Cerebellar cortex (tissue), 1 donor: ENCODE measurements at places on chromosomes 5 and 9.

GRCh38 chr5:135553688-135554462, 18.1 kb upstream of the NEUROG1 start:
- peak; percentile 49 for DNase-seq

DNA sequence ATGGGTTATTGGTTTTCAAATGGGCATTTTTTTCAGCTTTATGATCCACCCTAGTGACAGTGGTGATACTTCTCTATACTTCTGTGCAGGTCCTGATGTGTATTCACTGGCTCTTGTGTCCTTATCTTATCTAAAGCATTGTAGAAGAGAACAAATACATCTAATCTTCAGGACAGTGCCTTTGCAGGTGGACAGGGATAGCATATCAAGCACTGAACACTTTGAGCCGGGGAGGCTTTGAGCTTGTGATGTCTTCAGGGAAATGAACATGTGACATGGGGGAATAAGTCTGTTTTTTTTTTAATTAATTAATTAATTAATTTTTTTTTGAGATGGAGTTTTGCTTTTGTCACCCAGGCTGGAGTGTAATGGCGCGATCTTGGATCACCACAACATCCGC, 115.5 kb upstream of the KLF4 start:
- no peak for DNase-seq

DNA sequence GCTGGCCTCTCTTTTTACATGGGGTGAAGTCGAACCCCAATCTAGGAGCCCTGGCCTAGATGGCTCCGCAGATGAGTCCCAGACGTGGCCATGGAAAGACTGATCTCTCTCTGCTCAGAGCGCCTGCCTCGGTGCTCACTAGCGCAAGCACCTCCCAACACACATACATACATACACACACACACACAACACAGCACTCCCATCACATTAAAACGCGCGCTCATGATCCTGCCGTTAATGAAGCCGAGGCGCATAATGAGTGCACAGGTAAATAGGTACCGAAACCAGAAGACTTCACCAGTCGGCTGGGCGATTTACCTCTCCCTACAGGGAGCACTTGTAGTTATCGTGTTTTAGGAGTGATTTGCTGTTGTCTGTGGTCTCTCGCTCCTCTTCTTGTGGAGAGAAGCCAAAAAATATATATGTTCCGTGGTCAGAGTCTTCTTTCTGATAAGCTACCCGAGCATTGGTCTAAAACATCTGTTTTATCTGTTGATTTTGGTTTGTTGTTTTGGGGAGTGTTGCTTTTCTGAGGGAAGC, 207.7 kb downstream of the MEF2C start:
- DNase-seq: no peak

- DNase-seq: no peak
Measured at GRCh38 chr5:65989158-65989557, 62.8 kb downstream of the ERBIN start.

GRCh38 chr5:65876970-65877369, 49.4 kb upstream of the ERBIN start:
- DNase-seq: no peak

DNA sequence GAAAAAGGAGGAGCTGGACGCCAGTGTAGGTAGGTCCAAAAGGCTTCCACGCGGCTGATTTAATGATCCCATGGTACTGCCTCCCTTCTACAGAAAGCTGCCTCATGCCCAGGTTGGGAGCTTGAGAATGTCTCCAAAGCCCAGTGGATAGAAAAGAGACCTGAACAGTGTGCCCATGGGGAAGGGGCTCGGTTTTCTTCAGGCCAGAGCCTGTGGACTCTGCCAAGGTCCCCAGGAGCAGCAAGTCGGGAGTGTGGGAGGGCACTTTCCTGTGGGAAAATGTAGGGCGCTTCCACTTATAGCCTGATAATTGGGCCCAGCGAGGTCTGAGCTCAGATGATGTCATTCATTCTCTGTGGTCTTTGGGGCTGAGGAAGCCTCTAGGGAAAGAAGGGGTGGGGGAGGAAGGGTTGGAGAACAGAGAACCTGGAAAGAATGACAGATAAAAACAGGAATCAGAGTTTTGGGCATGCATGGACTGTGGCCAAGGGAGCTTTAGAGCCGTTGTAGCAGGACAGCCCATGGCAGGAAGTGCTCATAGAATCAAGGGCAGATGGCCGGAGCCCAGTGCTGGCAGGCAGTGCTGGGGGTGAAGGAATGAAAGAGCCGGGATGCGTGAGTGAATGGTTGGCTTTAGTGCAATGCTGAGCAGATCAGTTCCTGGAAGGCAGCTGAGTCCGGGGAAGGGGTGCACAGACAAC, 42.5 kb upstream of the SH3PXD2B start:
- peak; percentile 86 for DNase-seq

DNA sequence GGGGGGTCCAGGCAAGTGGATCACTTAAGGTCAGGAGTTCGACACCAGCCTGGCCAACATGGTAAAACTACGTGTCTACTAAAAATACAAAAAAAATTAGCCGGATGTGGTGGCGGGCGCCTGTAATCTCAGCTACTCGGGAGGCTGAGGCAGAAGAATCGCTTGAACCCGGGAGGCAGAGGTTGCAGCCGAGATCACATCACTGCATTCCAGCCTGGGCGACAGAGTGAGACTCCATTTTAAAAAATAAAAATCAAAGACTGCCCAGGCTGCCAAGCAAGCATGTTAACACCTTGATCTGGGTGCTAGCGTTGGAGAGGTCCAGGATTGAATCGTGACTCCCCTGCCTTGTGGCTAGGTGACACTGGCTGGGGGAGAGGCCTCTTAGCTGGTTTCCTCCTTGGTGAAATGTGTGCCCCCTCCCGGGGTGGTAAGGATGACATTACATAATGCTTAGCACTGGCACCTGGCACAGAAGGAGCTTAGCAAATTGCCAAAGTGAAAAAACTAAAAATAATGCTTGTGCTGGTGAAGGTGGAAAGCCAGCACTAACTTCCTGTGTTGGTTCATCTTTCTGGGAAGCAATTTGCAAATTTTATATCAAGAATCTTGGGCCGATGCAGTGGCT, 2.2 kb upstream of the CIZ1 start:
- peak; percentile 79 for DNase-seq

DNA sequence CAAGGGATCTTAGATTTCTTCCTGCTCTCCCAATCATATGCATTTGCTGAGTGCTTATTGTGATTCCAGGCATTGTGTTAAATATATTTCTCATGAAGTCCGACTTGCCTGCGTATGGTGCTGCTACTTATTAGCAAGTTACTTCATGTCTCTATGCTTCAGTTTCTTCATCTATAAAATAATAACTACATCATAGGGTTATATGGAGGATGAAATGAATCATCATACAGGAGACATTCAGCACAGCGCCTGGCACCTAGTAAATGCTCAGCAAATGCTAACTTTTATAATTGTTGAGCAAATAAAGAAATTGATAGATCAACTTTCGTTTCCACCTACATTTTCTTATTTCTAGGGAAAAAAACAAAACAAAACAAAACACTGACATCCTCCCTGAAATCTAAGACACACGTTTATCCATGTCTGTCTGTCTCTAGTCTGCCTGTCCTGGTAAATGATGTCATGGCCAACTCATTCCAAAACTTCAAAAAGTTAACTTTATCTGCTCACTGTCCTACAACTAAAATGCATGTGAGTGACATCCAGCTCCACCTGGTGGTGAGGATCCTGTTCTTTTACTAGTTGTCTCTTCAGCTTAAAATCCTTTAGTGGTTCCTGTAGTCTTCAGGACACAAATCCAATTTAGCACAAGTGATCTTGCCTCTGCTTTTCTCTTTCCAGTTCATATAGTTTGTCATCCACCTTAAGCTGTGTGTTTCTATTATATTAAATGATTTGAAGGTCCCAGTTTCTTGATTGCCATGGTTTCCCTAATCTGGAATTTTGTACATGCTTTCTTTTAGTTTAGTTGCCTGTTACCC, 27.7 kb downstream of the PPP3R2 start:
- peak; percentile 18 for DNase-seq

DNA sequence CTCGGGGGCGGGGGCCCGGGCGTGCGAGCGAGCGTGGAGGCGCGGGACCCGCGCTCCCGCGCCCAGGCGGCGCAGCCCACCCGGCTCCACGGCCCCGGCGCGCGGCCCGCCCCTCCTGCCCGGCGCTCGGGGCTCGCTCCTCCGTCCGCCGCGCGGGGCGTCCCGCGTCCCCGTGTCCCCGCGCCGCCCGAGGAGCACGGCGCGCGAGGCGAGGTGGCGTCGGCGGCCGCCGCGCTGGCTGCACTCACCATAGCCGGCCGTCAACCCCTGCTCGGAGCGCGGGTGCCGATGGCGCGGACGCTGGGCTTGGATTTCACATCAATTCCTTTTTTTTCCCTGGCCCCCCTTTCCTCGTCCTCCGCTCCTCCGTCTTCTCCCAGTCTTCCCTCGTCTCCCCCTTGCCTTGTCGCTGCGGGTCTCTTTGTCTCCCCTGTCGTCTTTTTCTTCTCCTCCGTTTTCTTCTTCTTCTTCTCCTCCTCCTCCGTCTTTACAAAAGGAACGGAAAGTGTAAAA, 494 bp downstream of the PTCH1 start:
- DNase-seq: no peak

GRCh38 chr5:164951570-164951969, 1446.2 kb downstream of the MAT2B start:
- DNase-seq: no peak

DNA sequence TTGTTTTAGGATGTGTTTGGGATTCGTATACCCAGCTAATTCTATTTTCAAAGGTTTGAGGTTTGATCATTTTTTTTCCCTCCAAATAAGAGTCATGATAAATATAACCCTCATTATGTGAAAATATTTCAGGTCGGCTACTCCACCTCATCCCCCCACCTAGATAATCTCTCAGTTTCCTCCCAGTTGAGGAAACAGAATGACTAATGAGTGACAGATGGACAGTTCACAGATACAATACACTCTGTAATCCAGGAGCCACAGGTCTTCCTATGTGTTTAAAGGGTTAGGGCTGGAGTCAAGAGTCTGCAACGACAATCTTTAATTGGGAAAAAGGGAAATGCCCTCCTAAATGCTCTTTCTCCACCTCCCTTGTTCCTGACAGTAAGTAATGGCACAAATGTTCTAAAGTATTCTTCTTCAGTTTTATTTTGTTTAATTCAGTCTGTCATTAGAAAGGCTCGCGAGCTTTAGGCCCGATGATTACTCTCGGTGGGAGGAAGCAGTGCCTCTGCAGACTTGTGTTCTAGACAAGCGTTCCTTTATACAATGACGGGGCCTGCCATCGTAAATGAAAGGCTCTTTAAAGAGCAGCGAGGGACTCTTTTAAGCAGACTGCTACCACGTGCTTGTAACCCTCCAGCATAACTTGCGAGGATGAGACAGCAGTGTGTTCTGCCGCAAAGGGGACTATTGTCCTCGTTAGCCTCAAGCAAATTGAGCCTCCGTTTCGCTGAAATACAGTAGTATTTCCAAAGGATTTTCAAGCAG, 69.0 kb downstream of the MEF2C start:
- DNase-seq: no peak

DNA sequence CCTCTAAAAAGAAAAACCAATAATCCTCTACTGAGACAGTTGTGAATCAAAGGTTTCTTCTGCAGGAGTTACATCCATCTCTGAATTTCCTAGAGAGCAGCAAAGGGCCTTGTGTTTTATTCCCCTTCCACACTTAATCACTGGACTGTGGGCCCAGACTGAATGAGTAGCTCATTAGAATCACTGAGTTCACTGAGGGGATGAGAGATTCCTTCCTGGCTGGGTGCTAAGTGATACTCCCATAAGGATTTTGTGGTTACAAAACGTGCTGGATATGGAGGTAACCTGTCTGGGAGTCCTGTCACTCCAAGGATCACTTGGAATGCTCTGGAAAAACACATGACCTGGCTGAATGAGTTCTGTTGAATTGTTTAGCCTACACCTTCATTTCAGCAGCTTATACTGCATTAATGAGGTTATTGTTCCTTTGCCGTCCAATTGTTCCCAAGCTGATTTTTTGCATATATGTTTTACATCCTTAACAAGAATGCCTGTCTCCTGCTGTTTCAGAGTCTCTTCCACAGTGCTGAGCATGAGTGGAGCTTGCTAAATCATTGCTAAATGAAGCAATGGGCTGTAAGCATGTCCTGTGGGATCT, 82.9 kb downstream of the MEF2C start:
- no peak for DNase-seq

GRCh38 chr5:101102506-101102905, 199.4 kb upstream of the ST8SIA4 start:
- DNase-seq: no peak

DNA sequence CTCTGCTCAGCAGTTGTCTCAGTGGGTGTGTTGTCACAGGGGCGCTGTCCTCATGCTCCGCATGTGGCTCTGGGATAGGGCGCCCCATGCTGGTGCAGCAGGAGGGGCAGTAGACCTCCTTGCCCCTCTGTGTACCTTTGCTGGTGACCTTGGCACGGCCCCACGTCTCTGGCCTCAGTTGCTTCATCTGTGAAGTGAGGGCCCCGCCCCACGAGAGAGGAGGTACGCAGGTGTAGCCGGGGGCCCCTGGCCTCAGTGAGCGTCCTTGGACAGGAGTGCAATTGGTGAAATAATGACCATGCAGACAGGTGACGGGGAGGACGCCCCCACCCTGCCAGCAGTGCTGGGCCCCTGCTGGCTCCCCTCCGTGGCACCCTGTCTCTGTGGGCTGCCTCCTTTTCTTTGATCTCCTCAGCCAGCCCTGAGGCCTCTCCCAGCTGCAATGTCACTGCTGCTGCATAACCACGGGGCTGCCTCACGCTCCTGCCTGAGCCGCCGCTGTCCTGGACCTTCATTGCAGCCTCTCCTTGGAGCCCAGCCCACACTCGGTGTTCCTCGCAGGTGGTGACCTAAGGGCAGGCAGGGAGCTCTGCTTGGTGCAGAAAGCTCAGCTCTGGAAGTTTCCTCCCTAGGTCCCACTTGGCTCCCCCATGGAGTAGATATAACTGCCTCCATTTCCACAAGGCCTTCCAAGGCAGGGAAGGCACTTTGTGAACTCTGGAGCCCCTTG, 57.3 kb downstream of the PHF2 start:
- no peak for DNase-seq

DNA sequence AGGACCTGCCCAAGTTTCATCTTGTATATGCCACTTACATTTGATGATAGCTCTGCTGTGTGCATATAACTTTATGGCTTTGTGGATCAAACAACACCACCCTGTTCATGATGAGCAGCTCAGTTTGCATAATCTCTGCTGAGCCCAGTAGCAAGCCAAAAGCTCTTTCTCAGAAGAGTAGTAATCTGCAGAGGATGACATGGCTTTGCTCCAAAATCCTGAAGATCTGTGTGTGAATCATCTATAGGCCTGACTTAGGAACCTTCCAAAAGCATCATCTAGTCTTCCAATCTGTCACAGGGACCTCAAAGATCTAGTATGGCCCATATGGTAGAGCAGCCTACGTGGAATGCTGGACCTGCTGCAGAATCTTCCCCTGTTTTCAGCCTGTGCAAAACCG, 394.6 kb downstream of the PSAT1 start:
- no peak for DNase-seq

- DNase-seq: no peak
Measured at GRCh38 chr5:103648086-103648485, 85.5 kb upstream of the NUDT12 start.

GRCh38 chr9:114888607-114889006, 41.8 kb downstream of the TNFSF8 start:
- no peak for DNase-seq

DNA sequence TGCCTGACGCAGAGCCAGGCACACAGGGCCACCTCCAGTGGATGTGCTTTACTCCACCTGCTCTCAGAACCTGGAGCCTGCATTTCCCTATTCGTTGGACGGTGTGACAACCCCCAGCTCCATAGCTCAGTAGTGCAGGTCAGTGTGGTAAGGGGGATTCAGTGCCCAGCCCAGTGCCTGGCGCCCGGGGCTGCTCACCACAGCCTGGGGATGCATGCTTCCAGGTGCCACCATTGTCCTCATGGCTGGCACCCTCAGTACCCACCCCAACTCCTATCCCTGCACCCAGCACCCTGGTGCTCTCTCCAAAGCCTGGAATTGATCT, 32.8 kb upstream of the ADAMTS2 start:
- DNase-seq: no peak

- DNase-seq: no peak
Measured at GRCh38 chr5:58486290-58486689, 4.9 kb upstream of the GAPT start.
